Right ventricle myocardium superior (tissue), 1 donor: ENCODE measurements at places on chromosomes 12 and 14. TPM values are rescaled to one million over a fixed set of nuclear protein-coding genes. Genes with fewer than 3 reads are reported as not detected.

DNA sequence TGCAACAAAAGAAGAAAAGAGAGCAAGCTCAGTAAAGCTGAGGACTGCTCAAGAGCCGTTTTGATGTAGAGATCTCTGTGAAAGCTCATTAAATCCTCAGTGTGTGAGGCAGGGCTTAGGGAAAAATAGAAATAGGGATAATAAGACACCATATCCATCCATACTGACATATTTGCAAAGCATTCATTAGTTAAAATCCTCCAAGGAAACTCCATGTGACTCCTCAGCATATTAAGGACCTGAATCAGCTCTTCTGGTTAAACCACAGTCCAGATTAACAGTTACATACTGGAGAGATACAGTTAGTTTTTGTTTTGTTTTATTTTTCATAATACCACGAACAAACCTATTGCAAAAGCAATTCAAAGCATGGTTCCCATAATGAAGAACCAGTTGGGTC, 288.2 kb downstream of the PAWR start:
- DNase-seq, result no peak

The LBHD2 gene
- total RNA-seq, result not detected

GRCh38 chr14:24185741-24186140, 2.9 kb downstream of the IPO4 start:
- DNase-seq, result no peak

The KRT78 gene
- total RNA-seq, result not detected

DNA sequence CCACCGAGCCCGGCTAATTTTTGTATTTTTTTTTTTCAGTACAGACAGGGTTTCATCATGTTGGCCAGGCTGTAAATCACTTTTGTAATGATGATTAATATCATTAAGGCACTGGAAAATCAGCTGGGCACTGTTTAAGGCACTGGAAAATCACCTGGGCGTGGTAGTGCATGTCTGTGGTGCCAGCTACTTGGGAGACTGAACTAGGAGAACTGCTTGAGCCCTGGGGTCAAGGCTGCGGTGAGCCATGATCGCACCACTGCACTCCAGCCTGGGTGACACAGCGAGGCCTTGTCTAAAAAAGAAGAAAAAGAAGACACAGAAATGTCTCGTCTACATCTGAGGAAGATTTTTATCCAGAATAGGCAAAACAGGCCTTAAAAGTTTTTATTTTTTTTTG, 12.7 kb downstream of the SLC11A2 start:
- DNase-seq, result no peak

DNA sequence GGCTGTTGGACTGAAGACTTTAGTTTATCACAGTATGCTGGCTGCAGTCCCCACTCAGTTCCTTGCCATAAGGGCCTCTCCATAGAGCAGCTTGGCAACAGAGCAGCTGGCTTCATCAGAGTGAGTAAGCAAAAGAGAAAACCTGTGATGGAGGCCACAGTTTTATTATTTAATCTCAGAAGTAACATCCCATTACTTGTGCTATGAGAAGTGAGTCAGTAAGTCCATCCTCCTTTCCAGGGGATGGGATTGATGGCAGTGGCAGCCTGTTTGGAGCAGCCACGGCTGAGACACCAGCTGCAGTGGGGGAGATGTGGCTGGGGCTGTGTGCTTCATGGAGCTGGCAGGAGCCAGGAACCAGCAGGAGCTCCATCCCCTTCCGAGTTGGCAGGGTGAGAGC, 138.5 kb upstream of the SRRM4 start:
- DNase-seq, result no peak

GRCh38 chr12:27688671-27689070, 7.6 kb upstream of the REP15 start:
- DNase-seq, result no peak

DNA sequence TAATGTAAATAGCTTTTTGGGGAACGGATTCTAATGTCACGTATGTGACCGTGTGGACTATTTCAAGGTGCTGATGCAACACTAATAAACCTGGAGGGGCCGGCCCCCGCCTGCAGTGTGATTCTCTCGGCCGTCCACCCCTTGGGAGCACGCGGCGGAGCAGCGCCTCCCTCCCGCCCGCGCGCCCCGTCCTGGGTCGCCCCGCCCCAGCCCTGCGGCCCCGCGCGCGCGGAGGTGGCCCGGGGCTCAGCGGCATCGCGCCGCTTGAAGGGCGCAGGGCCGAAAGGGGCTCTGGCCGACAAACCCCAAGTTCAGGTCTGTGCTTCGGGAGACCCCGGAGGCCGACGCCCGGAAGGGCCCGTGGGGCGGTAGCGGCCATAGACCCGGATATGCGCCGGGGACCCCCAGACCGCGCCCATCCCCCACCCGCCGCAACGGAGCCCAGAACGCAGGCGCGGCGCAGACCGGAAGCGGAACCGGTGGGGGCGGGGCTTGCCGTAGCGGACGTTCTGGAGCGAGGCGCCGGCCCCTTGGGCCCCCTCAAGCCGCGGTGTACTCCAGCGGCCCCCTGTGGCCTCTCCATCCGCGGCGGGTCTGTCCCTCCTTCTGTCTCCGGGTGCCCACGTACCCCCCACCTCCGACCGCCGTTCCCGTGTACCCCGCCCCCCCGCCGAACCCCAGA, at the start of gene TEX22:
TEX22 (plus strand) TSS at position 495 of the 682 bp plus-strand sequence. CDS start 803 bp downstream, outside the sequence.
- DNase-seq, result peak; percentile 96

- no peak for DNase-seq
These were observed 365.1 kb downstream of the ATP23 start for GRCh38 chr12:58306266-58307000.

The ACAD10 gene
- 29.5 TPM for total RNA-seq

- DNase-seq, result no peak
These were observed 184.9 kb downstream of the CAPZA3 start for GRCh38 chr12:18922851-18923250.

GRCh38 chr12:17992002-17992656, 97.9 kb downstream of the RERGL start:
- DNase-seq, result no peak

The LRRC74A gene
- total RNA-seq, result not detected

GRCh38 chr14:99707921-99708320, 23.8 kb downstream of the CYP46A1 start:
- DNase-seq, result no peak

DNA sequence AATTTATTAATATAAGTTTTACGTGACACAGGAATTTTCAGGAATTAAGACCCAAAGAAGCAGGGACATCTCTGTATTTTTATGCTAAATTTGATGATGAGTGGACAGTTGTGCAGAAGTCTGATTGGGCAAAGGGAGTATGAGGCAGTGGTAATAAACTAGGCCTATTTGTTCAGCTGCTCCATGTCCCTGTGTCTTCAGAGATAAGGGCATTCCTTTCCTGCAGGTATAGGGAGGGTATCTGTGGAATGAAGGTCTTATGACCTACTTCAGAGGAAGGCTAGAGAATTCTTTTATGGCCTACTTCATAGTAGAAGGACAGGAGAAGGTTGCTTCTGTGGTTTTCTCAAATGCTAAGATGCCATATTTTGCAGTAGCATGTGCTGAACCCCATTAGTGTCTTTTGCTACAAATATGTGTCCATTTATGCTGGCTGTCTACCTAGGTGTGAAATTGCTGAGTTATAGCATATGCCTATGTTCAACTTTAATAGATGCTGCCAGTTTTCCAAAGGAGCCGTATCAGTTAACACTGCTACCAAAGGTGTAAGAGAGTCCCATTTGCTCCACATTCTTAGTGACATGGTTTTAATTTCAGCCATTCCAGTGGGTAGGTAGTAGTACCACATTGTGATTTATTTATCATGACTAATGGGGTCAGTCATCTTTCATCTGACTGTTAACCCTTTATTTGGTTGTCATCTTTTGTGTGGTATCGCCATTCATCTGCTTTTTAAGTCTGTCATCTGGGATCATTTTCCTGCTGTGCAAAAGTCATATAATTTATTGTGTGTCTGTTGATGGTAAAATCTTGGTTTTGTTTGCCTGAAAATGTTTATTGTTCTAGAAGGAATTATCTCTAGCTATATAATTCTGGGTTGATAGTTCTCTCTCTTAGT, 410.7 kb upstream of the RGS6 start:
- no peak for DNase-seq

DNA sequence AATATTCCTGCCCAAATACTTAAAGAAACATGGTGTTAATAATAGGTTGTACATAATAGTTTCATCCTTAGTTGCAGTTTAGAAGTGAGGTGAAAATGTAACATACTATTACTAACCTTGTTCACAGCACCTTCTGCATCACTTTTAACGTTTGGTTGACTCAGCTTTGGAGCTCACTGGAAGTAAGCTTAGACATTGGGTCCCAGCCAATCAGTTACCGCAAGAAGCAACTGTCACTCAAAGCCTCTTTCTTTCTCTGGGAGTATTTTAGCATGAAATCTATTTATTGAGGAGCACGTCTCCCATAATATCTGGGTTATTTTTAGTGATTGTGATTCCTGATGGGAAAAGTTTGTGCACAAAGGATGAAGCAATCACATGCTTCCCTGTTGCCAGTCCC, 472.6 kb downstream of the SNAPC1 start:
- no peak for DNase-seq

- no peak for DNase-seq
These were observed 3.6 kb downstream of the NAP1L1 start for GRCh38 chr12:76080729-76081415.

DNA sequence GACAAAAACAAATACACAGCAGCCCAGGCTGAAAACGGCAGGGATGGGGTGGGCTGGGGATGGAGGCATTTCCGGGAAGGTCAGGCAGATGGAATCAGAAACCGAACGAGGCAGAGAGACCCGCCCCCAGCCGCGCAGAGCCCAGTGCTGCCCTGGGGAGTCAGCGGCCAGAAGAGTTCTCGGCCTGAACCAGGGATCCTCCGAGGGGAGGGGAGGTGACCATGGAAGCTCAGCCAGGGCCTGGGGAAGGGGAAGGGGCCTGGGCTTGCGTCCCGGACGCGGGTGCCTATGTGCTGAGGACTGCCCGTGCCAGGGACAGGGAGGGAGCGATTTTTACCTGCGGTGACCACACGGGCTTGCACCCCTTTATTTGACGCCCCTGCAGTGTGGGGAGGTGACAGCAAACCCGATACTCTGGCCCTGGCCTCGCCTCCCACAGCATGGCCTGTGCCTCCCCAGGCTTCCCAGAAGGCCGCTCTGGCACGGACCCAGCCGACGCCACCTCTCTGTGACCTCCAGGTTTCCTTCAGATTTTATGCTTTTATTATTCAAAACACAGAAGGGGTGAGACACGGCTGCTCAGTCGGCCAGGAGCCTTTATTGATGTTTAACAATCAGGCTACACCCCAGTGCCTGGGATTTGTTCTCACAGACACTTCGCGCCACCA, 7.7 kb downstream of the LRCOL1 start:
- peak; percentile 63 for DNase-seq

The SLC38A4 gene
- total RNA-seq, result 2.3 TPM

DNA sequence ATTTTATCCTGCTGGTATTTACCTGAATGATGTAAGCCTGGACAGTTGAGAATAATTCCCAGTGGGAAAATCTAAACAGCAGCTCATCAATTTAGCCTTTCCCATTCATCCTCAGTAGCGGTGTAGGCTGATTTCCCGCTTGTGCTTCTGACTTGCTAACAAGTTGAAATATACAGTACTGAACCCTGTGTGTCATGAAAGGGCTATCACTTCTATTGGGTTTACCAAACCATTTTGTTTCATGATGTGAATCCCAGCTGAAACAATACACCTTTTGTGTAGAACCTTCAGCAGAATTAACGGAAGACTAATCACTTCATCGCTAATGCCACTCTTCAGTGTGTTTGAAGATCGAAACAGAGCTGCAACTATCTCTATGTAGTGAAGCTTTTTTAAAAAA, 88.4 kb downstream of the POLR3B start:
- DNase-seq, result no peak

The PAX9 gene
- total RNA-seq, result not detected

DNA sequence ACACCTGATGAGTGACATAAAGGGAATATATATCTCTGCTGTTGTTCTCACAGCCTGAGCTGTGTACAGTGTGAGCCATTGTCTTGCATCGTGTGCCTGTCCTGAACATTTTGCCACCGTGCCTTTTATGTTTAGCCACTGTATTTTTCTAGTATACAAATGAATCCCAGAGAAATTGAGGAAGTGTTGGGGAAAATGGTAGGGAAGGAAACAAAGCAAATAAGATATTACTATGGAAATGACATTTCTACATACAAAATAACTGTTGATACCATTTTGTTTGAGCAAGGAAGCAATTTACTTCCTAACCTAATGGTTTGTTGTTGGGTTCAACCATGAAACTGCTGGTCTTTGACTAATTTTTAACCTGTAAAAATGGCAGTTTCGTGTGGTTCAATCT, 5.5 kb downstream of the PSMA6 start:
- no peak for DNase-seq

GRCh38 chr12:76060111-76060510, 24.4 kb downstream of the NAP1L1 start:
- no peak for DNase-seq

DNA sequence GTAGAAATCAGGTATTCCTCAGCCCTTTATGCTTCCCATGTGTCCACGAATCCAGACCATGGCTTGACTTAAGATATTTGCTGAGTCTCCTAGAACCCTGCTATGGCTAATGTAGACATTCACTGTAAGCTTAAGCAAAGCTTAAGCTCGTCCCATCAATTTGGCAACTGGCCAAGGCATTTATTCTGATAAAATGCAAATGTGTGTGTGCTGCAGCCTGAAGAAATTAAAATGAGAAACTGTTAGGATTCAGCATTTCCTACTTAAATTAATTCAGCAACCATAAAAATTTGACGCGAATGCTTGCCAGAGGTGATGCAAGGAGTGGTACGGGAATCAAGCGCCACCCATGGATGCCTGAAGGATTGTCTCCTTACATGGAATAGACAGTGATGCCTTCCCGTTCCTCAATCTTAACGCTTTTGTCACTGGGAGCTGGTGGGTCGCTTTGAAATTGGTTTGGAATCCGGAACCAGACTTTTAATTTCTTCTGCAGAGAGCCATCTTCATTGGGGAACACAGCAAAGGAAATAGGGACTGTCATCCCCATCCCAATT, 13.2 kb downstream of the HEBP1 start:
- DNase-seq, result no peak

The NOVA1 gene
- 2.4 TPM for total RNA-seq

The SPRING1 gene
- total RNA-seq, result 8.0 TPM

DNA sequence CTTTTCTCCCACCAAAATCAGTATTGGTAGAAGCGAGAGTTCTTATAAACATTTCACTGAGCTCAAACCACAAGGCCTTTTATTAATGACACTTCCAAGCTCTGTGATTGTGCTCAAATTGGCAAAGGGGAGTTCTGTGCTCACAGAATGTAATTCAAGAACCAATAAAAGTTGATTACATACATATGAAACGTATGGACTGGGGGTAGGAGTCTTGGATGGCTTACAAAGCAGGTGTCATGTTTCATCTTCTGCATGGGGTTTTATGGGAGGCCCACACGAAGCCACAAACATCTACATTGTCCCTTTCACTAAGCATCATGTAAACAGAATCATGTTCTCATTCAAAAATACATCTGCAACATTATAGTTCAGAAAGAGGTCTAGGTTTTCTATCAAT, 828.3 kb downstream of the VRK1 start:
- no peak for DNase-seq

GRCh38 chr14:77804592-77804991, 4.7 kb downstream of the ADCK1 start:
- no peak for DNase-seq

- no peak for DNase-seq
These were observed 22.9 kb upstream of the CATSPERB start for GRCh38 chr14:91754819-91755218.

- DNase-seq, result peak; percentile 30
These were observed 7.0 kb downstream of the RTL1 start for GRCh38 chr14:100896369-100897060.

The TAS2R9 gene
- 0.22 TPM for total RNA-seq
